Stimulated activated CD4-positive, alpha-beta T cell treated with anti-CD3 and anti-CD28 coated beads, Interleukin-1b, Interleukin-23, amount 100 ng/mL, for 4 hours (primary cell): ENCODE measurements at places on chromosomes 16 and 17.

DNA sequence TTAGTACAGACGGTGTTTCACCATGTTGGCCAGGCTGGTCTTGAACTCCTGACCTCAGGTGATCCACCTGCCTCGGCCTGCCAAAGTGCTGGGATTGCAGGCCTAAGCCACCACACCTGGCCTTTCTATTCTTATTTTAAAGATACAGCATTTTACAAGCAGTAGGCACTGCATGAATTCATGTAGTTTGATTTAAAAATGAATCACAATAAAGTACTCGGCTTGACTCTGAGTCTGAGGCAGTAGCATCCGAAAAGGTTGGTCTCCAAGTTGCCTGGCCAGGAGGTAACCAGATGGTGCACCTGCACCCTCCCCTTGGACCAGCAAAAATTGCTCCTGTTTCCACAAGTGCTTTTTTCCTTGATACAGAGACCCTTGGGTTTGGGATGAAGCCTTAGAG lies 35.6 kb downstream of the MAP2K6 start:
- DNase-seq: no peak

- no peak for DNase-seq
Measured at GRCh38 chr16:65227150-65227835, 105.4 kb upstream of the CDH11 start.

GRCh38 chr17:15441315-15441714 lies 26.1 kb downstream of the CDRT4 start:
- no peak for DNase-seq

- no peak for DNase-seq
Measured at GRCh38 chr17:70041061-70041460, 34.0 kb upstream of the KCNJ16 start.

DNA sequence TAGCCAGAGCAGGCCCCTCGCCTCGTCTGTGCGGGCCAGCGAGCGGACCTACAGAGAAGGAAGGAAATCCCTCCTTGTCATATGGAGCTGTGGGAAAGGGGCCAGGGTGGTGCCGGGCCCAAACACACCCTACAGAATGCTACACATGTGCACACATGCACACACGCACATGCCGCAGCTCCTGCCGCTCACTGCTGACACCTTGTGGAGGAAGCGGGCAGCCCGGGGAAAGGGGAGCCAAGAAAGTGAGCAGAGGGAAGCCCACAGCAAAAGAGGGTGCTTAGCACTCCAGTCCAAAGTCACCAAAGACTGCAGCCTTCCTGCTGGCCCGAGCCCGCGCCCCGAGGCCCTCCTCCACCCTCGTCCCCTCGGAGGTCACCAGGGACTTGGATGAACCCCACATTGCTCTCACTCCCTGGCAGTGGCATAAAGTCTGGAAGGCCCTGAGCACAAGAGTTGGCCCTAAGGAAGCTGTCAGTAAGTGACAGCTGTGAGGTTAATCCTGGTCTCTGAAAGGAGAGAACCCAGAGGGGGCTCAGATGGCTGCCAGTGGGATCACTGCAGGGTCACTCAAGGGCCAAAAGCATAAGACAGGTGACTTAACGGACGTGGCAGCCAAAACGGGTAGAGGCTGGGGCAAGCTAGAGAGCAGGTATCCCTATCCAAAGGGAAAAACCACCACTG lies 68.2 kb downstream of the MYO18A start:
- DNase-seq: peak; percentile 73

- DNase-seq: no peak
Measured at GRCh38 chr17:33765871-33766270, 472.8 kb upstream of the ASIC2 start.

DNA sequence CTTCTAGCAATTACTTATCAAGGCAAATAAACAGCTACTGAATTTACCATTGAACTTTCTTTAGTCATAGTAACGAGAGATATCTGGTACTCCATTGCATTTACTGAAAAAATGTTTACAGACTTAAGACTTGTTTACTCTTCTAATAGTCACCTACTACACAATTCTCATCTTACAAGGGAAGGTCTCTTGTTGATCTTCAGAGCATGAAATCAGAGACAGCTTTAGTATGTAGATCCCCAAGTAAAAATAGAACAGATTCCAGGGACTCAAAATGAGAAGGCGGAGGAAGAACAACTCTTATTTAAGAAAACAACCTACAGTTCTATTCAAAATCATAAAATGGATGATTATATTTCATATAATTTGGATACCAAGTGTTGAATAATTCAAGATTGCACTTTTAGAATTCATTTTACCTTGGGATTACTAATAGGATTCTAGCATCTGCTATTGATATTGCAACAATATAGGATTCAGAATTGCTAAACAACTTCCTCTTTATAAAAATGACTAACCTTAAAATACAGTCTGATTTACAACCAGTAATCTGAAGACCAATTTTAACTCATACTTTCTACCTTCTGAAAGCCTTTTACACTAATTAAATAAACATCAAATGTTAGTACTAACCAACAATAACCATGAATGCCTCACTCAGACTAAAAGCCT lies 20.8 kb downstream of the UBE2G1 start:
- no peak for DNase-seq

GRCh38 chr17:10557422-10557821 lies 8.0 kb upstream of the MYH2 start:
- DNase-seq: no peak

- no peak for DNase-seq
Measured at GRCh38 chr16:68433316-68433715, 15.0 kb downstream of the SMPD3 start.

GRCh38 chr17:9644910-9645751 lies at the start of gene USP43:
TSS of gene USP43 (plus strand) at chr17:9645517. CDS start at chr17:9645633, 116 bp downstream.
- peak; percentile 19 for DNase-seq

- no peak for DNase-seq
Measured at GRCh38 chr17:49939318-49939717, 29.7 kb upstream of the DLX4 start.

GRCh38 chr17:17781591-17782496 lies 54.9 kb downstream of the SREBF1 start:
- DNase-seq: peak; percentile 29

DNA sequence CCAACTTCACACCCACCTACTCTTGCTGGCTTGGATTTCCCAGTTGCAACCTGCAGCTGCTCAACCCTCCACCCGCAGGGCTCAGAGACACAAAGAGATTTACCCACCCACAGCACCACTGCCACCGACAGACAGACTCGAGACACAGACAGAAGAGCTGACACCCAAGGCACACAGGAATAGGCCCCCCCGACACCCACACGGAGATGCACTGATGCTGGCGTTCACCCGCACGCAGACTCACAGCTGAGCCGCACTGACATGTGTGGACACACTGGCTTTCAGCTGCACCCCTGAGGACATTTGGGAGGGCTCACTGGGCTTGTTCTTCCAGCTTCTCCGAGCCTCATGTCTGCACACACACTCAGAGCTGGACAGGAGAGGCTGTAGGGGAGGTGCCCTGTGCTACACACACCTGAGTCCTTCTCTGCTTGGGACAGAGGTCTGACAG lies 8.2 kb downstream of the STX1B start:
- no peak for DNase-seq

DNA sequence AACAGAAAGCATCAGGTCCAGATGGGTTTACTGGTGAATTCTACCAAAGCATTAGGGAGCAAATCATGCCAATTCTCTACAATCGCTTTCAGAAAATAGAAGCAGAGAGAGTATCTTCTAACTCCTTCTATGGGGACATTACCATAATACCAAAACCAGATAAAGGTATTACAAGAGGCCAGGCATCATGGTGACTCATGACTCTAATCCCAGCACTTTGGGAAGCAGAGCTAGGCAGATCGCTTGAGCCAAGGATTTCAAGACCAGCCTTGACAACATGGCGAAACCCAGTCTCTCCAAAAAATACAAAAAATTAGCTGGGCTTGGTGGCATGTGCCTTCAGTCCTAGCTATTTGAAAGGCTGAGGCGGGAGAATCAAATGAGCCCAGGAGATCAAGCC lies 23.0 kb downstream of the HBQ1 start:
- DNase-seq: no peak

- no peak for DNase-seq
Measured at GRCh38 chr16:50673496-50674275, 7.4 kb downstream of the SNX20 start.

- no peak for DNase-seq
Measured at GRCh38 chr16:64409783-64410210, 712.1 kb downstream of the CDH11 start.

DNA sequence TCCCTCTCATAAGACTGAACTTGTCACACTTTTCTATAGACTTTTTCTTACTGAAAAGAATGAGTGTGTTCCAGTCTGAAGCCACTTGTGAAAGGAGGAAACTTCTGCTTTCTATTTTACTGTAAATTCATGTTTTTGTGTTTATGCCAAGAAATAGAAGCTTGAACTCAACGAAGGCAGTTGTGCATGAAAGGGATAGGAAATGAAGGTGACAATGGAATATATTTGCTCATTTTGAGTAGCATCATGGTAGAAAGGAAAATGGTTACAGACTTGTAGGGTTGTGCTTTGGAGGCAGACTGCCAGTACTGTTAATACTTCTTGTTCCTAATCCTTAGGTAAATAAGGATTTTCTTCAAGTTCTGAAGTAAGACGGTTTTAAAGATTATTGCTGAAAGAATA lies 8.1 kb downstream of the CLTC start:
- no peak for DNase-seq
